ENCODE measurements at places on chromosomes 2 and 18.
A peak's percentile ranks its signal among the peaks of the same experiment; 100 is the strongest.

- DNase-seq = no peak
Observed at GRCh38 chr2:57490741-57491140, 555.9 kb upstream of the VRK2 start.

GRCh38 chr18:79597831-79598632 is 81.6 kb upstream of the CTDP1 start:
- DNase-seq = peak; percentile 25

DNA sequence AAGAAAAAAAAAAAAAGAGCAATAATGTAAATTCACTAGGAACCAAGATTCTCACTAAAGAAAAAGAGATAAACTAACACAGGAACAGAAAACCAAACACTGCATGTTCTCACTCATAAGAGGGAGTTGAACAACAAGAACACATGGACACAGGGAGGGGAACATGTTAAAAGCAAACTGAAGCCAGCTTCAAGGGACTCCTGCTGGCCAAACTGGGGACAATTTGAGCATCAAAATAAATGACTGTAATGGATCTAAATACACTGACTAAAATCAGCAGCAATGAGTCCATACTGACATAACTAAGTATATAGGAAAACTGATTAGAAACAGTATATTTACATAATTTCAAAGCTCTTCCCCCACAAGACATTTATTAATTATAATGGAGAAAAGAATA is 73.0 kb downstream of the FARSB start:
- DNase-seq = no peak

DNA sequence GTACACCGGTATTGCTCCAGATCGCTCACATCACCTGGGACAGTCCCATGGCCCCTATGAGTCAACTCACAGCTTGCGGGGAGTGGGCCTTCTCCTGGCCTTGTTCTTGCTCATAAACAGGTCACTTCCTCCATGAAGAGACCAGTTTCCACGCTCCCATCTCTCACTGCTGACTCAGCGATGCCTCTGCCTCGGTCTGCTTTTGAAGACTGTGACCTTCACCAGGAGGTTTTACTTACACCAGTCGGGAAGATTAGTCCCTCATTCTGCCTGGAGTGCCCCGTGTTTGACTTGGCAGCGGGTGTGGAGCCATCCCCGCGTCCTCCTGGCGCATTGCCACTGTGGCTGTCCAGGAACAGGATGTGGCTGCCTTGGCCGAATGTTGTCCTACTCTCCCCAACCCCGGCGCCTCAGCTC is 159.8 kb downstream of the RHBDD1 start:
- peak; percentile 73 for DNase-seq

DNA sequence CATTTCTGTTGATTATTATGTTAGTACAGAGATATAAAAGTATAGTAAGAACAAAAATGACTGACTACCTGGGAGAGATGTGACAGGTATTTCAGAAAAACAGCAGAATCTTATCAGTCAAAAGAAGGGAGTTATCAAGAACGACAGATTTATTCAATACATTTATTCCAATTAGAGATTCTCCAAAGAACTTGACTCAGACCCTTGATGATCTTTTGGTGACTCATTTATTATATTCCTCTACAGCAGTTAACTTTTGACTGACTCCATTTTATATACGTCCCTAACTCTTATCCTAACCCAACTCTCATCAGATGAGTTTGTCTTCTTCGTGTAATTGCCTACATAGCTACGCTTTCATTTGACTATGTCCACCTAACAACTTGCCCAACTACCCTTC is 91.1 kb downstream of the C2orf74 start:
- DNase-seq = no peak

GRCh38 chr18:71036783-71037182 is 747.9 kb downstream of the SOCS6 start:
- no peak for DNase-seq

DNA sequence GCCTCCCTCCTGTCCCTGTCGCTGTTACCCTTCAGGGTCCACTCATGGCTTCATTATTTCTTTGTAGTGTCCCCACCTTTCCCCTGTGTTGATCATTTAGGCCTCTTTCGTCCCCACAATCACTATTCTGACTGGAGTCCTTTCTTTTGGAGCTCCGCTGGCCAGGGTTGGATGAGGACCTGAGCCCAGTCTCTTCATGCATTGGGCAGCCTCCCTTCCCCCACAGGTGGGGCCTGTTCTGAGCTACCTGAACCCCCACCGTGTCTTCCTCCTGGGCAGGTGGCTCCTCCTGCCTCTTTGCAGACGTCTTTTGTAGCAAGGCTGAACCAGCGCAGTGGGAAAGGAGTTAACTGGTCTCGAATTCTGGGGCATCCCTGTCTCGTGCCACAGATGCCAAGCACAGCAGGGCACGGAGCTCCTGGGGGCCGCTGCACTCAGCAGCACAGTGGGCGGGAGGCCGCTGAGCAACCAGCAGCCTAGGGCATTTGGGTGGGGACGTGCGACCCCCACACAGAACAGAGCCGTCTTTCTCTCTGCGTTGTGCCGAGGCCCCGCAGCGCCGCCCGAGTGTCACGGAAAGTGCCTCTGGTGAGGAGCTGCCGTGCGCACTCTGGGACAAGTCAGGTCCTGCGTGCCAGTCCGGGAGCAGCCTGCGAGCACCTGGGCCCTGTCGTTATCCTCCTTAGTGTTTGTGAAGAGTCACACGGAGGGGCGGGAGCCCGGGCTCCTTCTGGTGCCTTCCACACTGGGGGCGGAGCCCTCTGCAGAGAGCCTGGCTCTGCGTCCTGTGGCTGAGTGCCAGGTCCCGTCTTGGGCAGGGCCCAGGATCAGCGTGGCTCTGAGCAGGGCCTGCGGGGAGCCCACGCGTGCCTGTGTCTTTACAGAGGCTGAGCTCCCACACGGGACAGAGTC is 130.1 kb downstream of the NFATC1 start:
- DNase-seq = peak; percentile 69

GRCh38 chr2:121969166-121969565 is 213.7 kb downstream of the TSN start:
- no peak for DNase-seq

GRCh38 chr2:191202881-191203397 is 42.3 kb upstream of the MYO1B start:
- peak; percentile 35 for DNase-seq

DNA sequence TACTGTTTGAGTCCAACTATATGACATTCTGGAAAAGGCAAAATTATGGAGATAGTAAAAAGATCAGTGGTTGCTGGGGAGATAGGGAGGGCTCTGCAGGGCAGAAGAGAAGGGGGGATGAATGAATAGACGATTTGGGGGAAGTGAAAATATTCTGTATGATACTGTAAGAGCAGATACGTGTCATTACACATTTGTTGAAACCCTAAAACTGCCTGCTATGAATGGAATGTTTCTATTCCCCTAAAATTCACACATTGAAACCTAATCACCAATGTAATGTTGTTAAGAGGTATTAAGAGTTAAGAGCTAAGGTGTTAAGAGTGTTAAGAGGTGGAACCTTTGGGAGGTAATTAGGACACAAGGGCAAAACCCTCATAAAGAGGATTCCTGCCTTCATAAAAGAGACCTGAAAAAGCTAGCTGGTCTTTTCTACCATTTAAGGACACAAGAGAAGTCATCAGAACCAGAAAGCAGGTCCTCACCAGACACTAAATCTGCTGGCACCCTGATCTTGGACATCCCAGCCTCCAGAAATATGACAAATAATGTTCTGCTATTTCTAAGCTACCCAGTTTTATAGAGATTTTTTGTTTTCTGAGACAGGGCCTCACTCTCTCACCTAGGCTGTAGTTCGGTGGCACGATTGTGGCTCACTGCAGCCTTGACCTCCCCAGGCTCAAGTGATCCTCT is 76.2 kb downstream of the ATAD2B start:
- DNase-seq = no peak

DNA sequence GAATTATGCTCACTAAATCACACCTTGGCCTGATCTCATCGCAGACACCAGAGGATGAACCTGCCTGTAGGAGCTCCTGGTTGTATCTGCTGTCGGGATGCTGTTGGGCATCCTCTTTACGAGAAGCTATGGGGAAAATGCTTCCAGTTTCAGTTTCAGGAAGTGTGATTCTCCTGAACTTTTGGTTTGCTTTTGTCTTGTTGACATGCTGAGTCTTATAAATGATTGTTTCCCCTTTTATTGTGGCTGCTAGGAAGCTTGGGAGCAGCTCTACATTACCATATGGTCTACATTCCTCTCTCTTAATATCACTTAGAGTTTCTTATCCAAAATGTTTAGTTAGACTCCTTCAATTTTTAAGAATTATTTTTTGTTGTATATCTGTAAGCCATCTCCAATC is 227.5 kb downstream of the MTX2 start:
- DNase-seq = no peak

DNA sequence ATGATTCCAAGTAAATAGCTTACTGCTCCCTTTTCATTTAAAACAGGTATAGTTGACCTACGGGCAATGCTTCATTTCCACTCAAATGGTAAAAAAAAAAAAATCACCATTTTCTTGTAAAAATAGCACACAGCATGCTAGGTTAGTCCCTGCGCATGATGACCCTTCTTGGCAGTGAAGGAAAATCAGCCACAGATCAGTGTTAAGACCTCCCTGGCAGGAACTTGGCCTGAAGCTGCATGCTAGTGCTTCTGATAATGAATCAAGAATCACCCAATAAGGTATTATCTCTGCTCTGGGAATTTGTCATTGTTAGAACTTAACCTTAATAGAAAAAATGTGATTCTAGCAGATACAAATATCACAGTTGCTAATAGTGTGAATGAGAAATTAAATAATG is 166.3 kb downstream of the RAB3GAP1 start:
- no peak for DNase-seq

DNA sequence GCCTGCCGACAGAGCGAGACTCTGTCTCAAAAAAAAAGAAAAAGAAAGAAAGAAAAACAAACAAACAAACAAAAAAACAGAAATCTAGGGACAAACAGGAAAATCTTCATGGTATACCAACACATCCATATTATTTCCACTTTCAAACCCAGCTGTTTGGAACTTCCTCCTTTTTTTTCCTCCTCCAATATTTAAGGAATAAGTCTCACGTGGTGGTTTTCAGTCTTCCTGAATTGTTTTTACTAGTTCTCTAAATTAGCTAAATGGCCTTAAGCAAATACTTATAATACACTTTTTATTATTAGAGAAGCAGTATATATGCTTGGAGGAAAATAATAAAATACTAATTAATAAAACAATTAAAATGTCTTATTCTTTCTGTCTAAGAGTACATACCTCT is 48.7 kb upstream of the GLS start:
- DNase-seq = no peak

- no peak for DNase-seq
Observed at GRCh38 chr18:37306432-37306831, 259.2 kb downstream of the CELF4 start.

- DNase-seq = no peak
Observed at GRCh38 chr2:143974262-143974661, 545.7 kb downstream of the ZEB2 start.

DNA sequence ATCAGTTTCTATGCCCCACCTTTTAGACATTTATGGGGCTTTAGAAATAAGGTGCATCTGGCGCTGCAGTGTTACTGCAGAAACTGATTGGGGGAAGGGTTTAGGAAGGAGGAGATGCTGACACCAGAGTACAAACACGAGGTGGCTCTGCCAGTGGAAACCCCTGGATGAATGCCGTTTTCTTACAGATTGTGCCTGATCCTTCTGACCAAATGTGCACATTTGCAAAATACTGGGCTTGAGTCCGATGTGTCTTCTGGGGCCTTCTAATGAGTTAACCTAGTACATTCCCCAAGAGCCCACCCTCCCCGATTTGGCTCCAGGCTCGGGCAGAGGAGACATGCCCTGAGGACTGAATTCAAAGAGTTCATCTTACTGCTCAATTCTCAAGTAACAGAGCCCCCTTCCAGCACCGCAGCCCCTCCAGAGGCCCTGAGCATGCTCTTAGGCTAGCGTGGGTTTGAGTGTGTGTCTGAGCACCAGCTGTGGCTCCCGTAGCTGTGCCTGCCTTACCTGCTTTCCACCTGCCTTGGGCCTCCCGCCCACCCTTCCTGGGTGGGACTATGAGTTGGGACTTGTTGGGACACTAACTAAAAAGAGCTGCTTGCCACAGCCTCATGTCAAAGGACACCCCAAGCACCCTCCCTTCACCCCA is 116.7 kb upstream of the COPS8 start:
- no peak for DNase-seq

GRCh38 chr2:28310107-28310506 is 82.6 kb upstream of the FOSL2 start:
- no peak for DNase-seq

GRCh38 chr2:197516393-197516761 is 511 bp downstream of the MOB4 start:
- DNase-seq = no peak

GRCh38 chr2:46334389-46335271 is 37.4 kb downstream of the EPAS1 start:
- no peak for DNase-seq

DNA sequence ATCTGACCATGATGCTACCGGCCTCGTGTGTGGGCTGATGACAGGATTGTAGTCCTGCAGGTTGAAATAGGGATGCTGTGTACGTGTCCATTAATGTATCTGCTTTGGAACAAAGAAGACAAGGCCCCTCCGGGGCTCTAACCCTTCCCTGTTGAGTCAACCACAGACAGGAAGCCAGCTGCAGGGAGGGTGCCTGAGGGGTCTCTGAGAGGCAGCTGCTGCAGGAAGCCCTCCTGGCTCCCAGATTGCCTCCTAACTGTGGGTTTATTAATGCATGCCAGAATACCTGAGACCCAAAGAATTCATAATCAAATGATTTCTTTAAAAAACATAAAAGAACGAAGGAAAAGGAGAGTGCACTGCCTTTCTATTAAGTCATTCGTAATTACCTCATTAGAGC is 140.4 kb downstream of the CELF4 start:
- DNase-seq = no peak

DNA sequence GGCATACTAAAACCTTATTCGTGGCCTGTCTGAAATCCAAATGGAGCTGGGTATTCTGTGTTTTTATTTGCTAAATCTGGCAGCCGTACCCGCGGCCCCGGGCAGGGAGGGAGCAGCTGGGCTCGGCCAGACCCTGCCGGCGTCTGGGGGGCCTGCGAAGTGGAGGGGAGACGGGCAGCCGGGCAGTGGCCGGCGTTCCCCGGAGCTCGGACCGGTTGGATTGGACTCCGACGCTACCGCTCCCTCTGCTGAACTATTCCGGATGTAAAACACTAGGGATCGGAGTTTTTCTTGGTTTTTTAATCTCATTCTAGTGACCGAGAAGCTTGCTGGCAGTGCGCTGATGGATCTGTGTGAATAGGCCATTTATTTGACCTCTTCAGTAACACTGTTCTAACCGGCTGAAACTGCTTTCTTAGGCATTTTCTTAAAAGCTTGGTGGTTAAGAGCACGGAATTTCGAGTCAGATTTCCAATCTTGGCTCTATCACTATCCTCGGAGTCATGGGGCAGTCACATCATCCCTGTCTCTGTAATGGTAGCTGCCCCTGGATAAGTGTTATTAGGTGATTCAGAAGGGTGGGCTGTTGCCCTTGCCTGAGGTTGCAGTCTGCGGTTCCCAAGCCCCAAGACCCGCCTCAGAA is 694 bp downstream of the UNC50 start:
- DNase-seq = no peak

- no peak for DNase-seq
Observed at GRCh38 chr2:123912171-123912570, 112.9 kb upstream of the CNTNAP5 start.

GRCh38 chr18:61946449-61946848 is 53.6 kb upstream of the RNF152 start:
- DNase-seq = no peak

- DNase-seq = no peak
Observed at GRCh38 chr18:58525928-58526424, 102.9 kb downstream of the ALPK2 start.

- DNase-seq = no peak
Observed at GRCh38 chr2:169366066-169366465, 3.7 kb upstream of the LRP2 start.
